Mesothelial cell of epicardium (in vitro differentiated cells): ENCODE measurements at places on chromosomes 3 and 15.

DNA sequence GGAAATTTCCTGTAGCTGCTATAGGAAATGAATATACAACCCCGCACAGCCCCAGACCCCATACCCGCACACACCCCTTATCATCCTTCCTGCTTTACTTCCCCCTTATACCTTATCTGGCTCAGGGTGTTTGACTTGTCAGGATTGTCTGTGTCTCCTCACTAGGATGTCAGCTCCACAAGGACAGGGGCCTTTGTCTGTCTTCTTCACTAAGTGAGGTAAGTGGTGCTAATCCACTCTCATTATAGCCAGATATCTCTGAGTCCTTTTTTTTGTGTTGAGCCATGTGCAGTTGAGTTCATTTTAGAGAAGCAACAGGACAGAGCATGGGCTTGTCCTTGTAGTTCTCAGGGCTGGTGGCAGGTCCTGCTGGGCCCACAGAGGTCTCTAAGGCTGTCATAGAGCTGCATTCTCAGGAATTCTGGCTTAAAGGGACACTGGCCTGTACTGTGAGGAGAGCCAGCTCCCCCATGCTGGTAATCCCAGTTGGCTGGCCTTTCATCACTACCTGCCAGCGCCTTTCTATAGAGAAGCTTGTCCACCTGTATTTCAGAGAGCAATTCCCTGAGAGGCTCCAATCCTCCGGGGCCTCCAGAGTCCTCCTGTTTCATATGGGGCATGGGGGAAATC, 9.0 kb downstream of the KY start:
- DNase-seq, result no peak

- no peak for DNase-seq
These were observed 8.3 kb upstream of the USP8 start for GRCh38 chr15:50415752-50416404.

DNA sequence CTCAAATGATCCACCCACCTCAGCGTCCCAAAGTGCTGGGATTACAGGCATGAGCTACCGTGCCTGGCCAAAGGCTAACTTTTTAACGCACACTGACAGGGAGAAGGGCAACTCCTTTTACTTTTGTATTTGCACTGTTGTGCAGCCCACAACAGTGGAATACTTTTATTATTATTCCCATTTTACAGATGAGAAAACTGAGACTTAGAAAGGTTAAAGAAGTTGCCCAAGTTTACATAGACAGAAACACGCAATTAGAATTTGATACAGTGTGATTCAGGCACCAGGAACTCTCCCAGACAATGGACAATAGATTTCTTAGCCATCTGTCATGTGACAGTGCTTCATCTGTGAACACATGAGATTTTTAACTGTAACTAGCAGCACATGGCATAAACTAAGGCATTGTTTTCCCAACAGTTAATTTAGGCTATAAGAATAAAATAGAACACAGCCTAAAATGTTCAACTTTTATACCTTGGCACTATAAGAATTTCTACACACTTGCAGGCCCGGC, 18.8 kb downstream of the STAG1 start:
- DNase-seq, result no peak

DNA sequence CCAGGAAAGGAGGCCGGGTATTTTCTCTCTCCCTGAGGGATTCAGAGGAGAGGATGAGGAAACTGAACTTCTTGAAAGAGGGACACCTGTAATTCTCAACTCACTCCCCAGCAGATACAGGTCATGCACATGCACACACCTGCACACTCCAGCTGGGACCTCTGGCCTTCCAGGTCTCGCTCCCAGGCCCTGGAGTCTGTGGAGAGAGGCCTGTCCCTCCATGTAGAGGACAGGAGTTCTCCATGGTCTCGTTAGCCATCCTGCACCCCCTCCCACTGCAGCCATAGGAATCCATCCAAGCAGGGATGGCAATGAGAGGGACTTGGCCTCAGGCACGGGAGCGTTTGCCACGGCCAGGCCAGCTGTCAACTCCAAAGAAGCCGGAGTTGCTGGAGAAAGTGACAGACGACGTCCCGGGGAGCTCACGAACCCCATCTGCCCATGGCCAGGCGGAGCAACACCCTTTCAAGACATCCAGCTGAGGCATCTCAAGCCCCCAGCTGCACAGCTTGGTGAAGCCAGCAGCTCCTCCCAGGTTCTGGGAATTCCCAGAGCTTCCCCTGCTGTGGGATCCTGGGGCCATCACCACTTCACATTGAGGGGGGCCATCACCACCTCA, 223.3 kb downstream of the UACA start:
- DNase-seq, result no peak

GRCh38 chr3:5019411-5020241, 40.4 kb downstream of the BHLHE40 start:
- DNase-seq, result no peak
